ENCODE measurements at places on chromosomes 6 and 20. TPM values are rescaled to one million over a fixed set of nuclear protein-coding genes. Genes with fewer than 3 reads are reported as not detected.

Gene ABHD16B
- 0.18 TPM for total RNA-seq

Gene SOX12
- total RNA-seq, result 14.0 TPM

Gene TSHZ2
- total RNA-seq, result 7.6 TPM

Gene LY6G6D
- not detected for total RNA-seq

Gene TUBB1
- total RNA-seq, result 3.6 TPM

Gene CD2AP
- 38.8 TPM for total RNA-seq

DNA sequence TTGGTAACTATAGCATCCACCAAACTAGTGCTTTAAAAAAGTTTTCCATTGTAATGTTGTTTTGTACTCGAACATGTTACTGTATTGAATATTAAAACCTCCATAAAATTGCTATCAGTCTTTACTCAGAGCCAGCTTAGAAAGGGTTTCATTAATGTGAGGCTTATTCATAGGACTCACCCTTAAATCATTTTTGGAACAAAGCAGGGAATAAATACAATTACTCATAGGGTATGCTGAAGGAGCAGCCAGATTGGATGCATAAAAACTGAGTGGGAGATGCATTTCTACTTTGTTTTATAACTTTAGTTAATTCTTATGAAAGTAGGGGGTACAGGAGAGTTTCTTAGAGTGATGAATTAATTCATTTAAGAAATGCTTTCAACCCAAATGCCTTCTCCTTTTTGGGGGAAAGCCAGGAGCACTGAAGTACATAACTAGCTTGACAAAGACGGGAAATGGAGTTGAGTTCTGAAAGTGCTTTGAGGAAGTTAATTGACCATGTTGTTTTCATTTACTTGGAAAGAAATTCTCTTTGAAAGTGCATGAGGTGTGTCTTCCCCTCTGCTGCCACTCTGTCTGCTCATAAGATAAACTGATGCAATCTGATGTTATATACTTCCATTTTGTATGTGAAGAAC, 90.3 kb downstream of the RNF144B start:
- H3K4me3 ChIP-seq, result no peak overlapping the region
- H3K36me3 ChIP-seq, result no peaks in the 10 kb centered on the region
- peak overlapping the region; percentile 64 for H3K27ac ChIP-seq
- peaks cover 30% of the 10 kb centered on the region for H3K4me1 ChIP-seq

DNA sequence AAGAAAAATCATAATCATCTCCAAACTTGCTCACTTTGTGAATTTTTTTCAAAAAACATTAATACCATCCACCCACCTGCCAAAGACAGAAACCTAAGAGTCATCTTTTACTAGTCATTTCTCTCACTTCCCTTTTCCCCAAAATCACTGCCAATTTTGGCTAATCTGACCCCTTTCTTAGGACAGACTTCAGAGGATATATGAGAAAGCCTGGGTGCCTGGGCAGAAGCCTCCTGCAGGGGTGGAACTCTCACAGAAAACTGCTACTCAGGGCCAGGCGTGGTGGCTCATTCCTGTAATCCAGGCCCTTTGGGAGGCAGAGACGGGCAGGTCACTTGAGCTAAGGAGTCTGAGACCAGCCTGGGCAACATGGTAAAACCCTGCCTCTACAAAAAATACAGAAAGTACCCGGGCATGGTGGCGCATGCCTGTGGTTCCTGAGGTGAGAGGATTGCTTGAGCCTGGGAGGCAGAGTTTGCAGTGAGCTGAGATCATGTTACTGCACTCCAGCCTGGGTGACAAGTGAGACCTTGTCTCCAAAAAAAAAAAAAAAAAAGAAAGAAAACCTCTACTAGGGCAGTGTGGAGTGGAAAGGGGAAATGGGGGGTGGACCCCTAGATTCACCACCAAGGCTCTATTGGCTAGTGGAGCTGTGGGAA, 3.8 kb downstream of the DEK start:
- H3K4me1 ChIP-seq, result peaks cover 9% of the 10 kb centered on the region
- no peak overlapping the region for H3K4me3 ChIP-seq
- no peak for DNase-seq
- no peaks in the 10 kb centered on the region for H3K27me3 ChIP-seq

GRCh38 chr6:147933224-147933623, 409.4 kb upstream of the SASH1 start:
- no peaks in the 10 kb centered on the region for H3K27me3 ChIP-seq
- H3K4me1 ChIP-seq, result no peaks in the 10 kb centered on the region
- DNase-seq, result no peak
- no peaks in the 10 kb centered on the region for H3K36me3 ChIP-seq

DNA sequence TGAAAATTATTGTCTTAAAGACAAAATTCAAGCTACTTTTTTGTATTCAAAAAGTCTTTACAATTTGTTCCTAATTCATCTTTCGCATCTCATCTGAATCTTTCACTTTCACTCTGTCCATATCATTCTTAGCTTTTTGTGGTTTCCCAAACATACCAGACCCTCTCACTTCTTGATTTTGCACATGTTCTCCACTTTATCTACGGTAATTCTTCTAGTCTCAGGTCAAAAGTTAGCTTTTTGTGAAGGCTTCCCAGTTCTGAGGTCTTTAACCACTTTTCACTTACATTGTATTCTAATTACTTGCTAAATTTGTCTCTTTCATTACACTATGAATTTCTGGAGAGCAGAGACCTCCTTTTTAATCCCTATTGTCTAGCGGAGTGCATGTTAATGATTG, 34.6 kb upstream of the EPHA7 start:
- no peak for DNase-seq
- H3K4me3 ChIP-seq, result no peak overlapping the region
- H3K4me1 ChIP-seq, result no peaks in the 10 kb centered on the region
- H3K36me3 ChIP-seq, result no peaks in the 10 kb centered on the region
- H3K27me3 ChIP-seq, result no peaks in the 10 kb centered on the region

DNA sequence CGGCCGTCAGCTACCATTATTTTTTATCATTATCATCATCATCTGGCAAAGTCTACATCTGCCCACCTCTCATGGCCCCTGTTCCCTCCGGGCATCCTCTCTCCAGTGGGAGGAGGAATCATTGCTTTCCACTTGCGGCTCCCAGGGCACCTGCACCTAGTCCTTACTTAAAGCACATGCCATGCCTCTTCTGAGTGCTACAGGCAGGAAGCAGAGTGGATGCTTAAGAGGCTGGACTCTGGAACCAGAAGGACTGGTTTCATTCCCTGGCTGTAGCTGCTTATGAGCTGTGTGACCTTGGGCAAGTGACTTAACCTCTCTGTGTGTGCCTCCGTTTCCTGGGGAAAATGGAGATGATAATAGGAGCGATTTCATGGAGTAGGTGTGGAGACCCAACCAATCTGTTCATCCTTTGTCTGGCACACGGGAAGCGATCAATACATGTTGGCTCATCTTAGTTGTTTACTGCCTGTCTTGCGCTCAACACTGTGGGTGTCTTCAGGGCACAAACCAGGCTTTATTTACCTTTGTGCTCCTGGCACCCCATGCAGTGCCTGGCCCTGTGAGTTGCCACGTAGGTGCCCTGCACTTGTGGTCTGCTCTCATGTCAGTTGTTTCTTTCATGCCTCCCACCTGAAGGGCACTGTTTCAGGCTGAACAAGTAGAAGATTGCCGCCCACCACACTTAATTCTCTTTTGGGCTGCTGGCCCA, 317.0 kb upstream of the SULF2 start:
- H3K27ac ChIP-seq, result no peak overlapping the region
- no peaks in the 10 kb centered on the region for H3K27me3 ChIP-seq
- H3K4me1 ChIP-seq, result no peaks in the 10 kb centered on the region
- DNase-seq, result no peak
- H3K36me3 ChIP-seq, result no peaks in the 10 kb centered on the region
- no peak overlapping the region for H3K4me3 ChIP-seq

DNA sequence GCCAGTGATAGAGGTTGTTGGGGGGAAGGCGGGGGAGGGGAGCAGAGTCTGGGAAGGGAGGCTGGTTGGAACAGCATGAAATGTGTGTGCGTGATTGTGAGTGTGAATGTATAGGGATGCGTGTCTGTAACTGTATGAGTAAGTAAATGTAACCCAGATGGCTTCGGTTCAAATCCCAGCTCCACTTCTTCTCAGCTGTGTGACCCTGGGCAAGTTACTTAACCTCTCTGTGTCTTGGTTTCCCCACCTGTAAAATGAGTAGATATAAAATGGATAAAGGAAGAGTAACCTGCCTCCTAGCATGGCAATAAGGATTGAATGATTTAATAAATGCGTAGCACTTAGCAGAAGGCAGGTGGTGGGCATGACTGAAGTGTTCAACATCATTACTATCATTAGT, 24.1 kb downstream of the MAFB start:
- no peak overlapping the region for H3K4me3 ChIP-seq
- H3K4me1 ChIP-seq, result no peaks in the 10 kb centered on the region
- H3K36me3 ChIP-seq, result no peaks in the 10 kb centered on the region
- no peak overlapping the region for H3K27ac ChIP-seq

GRCh38 chr20:3551681-3552434, 81.0 kb downstream of the ATRN start:
- no peak for DNase-seq
- no peaks in the 10 kb centered on the region for H3K27me3 ChIP-seq
- peaks cover 24% of the 10 kb centered on the region for H3K36me3 ChIP-seq

Measured in left lung (tissue), 14 donors.